ENCODE measurements at places on chromosomes 2 and 18.

DNA sequence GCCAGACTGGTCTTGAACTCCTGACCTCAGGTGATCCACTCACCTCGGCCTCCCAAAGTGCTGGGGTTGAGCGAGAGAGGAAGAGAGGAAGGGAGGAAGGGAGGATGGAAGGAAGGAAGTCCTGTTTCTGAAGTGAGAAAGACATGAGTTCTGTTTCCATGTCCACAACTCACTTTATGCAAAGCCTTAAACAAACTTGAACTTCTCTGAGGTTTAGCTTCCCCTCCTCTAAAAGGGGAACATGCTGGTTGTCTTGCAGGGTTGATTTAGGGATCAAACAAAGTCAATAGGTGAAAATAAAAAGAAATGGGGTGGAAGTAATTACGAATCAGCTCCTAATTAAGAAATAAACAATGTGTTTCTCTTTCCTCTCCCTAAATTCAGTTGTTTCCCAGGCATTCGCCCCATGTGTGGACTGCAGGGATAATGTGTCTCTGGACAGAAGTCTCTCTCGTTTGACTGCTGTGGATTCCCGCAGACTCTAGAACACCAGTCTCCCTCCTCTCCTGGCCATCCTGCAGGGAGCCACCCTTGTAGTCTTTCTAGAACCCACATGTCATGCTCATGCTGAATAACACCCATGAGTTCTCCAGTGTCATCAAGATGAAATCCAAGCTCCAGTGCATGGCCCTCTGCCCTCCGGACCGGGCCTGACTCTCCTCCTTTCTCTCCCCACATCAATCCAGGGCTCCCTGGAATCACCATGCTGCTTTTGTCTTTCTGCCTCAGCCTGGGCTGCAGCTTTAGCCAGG is 229.3 kb upstream of the TRIB2 start:
- no peak for DNase-seq

- DNase-seq, result no peak
Measured at GRCh38 chr2:180110469-180110868, 103.4 kb upstream of the CWC22 start.

DNA sequence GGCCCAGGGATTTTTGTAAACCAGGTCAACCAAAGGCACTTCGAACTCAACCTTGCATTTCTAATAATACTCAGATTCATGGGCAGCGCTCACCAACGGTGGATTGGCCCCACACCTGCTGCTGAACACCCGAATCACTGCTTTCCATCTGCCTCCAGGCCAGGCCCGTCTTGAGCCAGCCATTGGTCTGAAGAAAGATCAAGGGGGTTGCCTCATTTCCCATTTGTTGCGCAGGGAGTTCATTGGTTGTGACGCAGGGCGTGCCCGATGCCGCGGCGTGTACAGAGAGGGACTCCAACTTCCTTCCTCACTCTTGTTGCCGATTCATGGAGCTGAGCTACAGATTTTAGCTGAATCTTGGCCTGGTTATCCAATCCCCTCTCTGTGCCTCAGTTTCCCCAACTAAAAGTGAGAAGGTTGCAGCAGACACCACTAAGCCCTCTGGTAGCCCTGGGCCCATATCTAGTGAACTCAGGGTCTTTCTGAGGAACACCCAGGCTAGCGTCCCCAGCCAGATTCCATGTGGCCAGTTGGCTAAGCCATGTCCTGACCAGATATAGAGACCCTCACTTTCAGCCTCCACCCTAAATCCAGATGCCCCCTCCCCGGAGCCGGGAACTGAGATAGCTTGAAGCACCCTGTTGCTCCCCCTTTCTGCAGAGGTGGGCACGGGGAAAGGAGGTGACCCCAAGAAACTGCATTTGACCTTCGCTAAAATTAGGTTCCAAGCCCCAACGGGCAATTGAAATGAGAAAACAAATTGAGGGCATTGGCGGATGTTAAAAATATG is 60.9 kb upstream of the HPCAL1 start:
- DNase-seq, result no peak

DNA sequence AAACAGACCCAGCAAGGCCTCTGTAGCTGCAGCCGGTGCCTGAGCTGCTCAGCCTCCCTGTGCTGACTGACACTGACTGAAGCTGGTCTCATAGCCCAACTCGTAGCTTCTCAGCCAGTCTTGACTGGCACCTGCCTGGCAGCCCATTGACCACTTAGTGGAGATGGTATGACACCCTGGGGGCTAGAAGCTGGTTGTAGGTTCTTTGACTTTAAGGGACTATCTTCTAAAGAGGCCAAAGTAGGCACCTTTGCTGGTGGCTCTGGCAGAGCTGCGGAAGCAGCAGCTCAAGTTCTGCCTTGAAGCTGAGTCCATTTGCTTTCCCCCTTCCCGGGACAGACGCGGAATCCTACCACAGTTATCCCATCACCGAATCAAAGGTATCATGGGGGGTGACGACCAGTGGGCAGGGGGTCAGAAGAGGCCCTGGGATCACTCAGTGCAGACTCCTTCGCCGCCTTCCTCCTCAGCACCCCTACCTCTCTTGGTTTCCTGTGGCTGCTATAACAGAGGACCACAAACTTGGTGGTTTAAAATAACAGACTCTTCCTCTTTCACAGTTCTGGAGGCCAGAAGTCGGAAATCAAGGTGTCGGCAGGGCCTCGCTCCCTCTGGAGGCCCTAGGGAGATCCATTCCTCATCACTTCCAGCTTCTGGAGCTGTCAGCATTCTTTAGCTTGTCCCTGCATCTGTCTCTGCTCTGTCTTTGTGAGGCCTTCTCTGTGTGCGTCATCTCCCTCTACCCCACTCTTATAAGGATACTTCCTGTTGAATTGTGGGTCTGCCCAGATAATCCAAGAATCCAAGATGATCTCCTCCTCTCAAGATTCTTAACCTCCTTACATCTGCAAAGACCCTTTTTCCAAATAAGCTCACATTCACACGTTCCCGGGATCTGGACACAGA is 13.7 kb upstream of the FOSL2 start:
- no peak for DNase-seq

- no peak for DNase-seq
Measured at GRCh38 chr18:8724452-8724851, 19.1 kb downstream of the MTCL1 start.

GRCh38 chr2:172270278-172271079 is 156.9 kb upstream of the ITGA6 start:
- DNase-seq, result no peak

- no peak for DNase-seq
Measured at GRCh38 chr2:33184041-33184440, 237.3 kb downstream of the LTBP1 start.

DNA sequence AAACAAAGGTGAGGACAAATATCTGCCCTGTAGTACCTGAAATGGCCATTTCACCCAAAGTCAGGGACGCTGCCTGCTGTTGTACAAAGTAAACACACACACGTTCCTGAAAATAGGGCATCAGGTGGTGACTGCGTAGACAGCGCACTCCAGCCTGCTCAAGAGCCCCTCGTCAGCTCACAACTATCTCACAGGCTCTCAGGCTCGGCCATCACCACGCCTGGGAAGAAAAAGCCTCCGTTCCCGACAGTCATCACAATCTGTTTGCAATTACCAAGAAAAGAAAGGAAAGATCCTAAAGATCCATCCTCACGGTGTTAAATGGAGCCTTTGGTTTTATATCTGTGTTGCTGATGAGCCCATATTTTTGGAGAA is 230.2 kb downstream of the ZNF516 start:
- no peak for DNase-seq

DNA sequence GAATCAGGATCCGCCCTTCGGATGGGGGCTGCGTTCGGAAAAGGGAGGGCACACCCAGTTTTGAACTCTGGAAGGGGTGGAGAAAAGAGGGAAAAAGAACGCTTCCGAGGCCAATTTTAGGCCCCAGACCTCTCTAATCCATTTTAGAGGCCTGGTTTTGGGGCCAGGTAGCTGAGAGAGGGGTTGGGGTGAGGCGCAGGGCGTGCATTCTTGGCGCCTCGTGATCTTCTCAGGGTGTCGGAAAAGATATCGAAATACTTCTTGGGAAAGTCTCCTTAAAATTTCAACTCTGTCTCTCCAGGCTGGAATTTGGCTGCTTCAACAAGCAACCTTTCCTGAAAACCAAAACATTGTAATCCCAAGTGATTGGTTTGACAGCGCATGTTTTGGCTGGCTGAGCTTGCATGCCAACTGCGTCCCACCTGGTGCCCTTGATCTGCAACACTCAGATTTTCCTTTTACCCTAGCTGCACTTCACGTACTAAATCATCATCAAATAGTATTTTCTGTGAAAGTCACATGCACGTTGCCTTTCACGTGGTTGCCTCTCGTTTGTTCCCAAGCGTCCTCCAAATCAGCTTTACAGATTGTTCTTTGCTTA is 864 bp upstream of the XPO1 start:
- no peak for DNase-seq

DNA sequence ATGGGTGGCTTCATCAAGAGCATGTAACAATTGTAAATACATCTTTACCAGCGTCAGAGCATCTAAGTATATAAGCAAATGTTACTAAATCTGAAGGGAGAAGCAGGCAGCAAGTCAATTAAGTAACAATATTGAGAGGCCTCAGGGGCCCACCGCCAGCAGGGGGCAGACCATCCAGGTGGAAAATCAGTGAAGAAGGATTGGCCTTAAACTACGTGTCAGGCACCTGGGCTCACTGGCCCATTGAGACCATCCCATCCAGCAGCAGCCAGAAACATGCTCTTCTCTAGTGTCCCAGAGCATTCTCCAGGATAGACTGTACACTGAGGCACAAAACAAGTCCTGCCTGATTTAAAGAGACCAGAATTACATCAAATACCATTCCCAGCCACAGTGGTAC is 96.2 kb upstream of the SNTG2 start:
- no peak for DNase-seq

DNA sequence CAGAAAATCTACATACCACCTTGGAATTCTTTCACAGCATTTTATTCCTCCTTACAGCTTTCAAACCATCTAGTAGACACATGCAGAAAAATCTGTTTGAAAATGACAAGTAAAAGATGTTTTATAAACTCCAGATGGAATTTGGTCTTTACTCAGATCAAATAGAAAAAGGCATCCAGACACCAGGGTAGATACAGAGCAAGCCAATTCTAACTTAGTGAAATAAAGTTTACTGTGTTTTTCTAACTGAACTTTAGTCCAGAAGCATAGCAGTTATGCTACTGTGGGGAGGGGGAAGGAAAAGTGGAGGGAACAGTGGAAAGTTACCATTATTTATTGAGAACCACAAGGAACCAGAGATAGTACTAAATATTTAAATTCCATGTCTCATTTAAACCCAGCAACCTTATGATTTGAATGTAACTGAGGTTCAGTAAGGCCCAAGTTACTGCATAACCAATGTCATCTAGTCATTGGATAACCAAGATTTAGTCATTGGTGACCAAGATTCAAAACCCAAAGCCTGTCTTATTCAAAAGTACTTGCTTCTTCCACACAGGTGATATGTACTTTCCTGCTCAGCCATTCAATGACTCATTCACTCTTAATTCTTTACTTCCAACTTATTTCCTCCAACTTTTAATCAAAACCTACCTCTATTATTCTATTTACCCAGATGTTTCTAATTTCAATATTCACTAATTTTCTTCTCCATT is 57.7 kb downstream of the RAD51AP2 start:
- no peak for DNase-seq

DNA sequence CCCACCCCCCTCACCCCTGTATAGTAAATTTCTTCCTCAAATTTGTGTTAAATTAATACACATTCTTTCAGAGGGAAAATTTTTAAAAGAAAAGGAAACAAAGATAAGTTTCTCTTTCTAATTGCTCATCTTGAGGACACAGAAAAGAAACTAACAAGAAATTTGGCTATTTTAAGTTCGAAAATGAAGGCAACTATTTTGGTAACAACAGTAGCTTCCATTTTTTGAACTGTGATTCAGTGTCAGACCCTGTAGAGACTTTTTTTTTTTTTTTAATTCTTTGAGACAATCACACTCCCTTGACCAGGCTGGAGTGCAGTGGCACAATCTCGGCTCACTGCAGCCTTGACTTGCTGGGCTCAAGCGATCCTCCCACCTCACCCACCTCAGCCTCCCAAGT is 194.9 kb downstream of the SS18 start:
- no peak for DNase-seq

DNA sequence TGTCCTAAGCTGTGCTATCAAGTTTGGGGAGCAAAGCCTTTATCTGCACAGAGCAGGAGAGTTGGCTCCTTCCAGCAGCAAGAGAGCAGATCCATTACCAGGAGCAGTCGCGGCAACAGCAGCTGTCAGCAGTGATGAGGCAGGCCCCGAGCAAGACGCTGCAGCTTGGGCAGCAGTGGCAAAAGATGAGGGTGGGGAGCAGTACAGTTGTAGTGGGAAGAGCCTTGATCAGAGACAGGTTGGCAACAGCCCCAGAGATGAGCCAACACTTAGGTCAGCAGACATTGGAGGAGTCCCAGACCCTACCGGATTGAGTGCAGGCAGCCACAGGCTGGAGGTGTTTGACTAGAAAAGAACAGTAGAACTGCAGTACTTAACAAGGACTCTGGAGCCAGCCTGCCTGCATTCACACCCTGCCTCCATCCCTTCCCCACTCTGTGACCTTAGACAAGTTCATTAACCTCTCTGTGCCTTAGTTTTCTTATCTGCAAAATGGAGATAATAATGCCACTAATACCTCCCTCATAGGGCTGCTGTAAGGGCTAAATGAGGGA is 117.1 kb upstream of the SERTAD2 start:
- no peak for DNase-seq

GRCh38 chr18:59148192-59148591 is 8.5 kb downstream of the SEC11C start:
- DNase-seq, result no peak

- DNase-seq, result no peak
Measured at GRCh38 chr2:50646226-50646625, 385.7 kb downstream of the NRXN1 start.

- DNase-seq, result no peak
Measured at GRCh38 chr2:200909958-200910357, 20.8 kb downstream of the NIF3L1 start.

GRCh38 chr2:164913640-164914350 is 41.5 kb downstream of the SLC38A11 start:
- no peak for DNase-seq

All from activated T-helper 1 cell treated with anti-CD3 and anti-CD28 coated beads, Interleukin-2, amount 50 U/mL, for 16 hours (primary cell).